Activated naive CD4-positive, alpha-beta T cell treated with anti-CD3 and anti-CD28 coated beads, Interleukin-2, amount 10 ng/mL, durations not matched to agents 7 days and 5 days (primary cell): ENCODE measurements at places on chromosomes 11 and 22.

- no peak for DNase-seq
Observed at GRCh38 chr11:44271286-44271685, 38.7 kb downstream of the ALX4 start.

DNA sequence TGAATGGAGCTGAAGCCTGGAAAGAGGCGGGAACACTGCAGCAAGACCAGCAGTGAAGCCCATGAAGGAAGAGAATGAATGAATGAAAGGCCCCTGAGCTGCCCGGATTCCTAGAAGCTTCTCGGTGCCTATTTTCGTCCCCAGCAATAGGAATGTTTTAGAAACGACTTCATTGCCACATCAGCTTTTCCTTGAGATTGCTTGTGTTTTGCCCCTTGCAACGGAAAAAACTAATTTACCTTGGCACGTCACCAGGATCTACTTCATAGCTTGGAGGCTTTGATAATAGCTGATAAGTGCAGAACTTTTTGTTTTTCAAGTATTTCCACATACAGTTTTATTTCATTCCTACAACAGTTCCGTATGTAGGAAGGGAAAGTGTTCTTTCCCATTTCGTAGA is 248.9 kb upstream of the NARS2 start:
- DNase-seq = no peak

DNA sequence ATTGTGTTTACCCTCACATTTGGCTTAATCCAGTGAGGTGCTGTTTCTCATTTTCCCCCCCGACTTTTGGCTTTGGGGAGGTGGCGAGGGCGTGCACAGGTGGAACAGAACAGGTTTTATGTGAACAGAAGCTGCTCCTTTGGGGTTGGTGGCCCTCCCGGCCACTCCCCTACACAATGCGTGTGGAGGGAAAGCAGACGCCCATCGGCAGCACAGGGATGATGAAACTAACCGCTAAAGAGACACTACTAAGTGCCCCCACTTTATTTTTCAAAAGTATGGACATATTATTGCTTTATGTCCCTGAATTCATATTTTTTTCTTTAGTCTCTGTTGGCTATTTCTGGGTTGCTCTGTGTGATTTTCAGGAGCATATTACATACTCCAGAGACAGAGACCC is 160.9 kb downstream of the ENTHD1 start:
- DNase-seq = no peak

DNA sequence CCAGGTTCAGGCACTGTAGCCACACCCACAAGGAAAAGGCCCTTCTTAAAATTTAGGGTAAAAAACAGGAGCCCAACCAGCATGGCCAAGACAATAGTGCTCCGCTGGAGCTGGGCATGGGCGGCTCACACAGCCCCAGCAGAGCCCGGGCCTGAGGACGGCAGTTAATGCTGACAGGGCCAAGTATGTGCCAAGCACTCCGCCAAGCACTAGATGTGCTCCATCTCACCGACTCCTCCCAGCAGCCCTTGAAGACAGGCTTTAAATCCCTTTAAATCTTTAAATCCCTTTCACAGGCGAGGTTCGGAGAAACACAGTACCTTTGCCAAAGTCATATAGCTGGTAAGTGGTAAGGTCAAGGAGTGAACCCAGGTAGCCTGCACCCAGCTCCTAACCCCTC is 4.8 kb downstream of the ARFGAP2 start:
- DNase-seq = no peak

DNA sequence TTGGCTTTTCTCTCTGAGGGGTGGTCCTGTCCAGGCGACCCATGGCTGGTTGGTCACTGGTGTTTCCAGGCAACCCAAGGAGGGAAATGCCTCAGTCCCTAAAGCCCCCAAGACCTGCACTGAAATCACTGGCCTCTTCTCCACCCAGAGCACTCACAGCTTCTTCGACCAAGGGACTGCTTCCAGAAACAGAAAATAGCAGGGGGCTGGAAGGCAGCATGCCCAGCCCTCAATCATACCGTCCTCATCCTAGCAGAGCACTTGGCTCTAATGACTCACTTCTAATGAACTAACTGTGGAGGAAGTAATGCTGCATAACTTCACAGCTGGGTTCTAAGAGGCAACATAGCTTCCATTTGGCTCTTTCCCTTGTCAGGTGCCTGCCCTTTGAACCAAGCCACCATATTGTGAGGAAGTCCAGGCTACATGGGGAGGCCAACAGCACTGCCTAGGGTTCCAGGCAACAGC is 27.6 kb downstream of the DKK3 start:
- no peak for DNase-seq

- no peak for DNase-seq
Observed at GRCh38 chr11:98260983-98261382, 759.8 kb upstream of the CNTN5 start.

DNA sequence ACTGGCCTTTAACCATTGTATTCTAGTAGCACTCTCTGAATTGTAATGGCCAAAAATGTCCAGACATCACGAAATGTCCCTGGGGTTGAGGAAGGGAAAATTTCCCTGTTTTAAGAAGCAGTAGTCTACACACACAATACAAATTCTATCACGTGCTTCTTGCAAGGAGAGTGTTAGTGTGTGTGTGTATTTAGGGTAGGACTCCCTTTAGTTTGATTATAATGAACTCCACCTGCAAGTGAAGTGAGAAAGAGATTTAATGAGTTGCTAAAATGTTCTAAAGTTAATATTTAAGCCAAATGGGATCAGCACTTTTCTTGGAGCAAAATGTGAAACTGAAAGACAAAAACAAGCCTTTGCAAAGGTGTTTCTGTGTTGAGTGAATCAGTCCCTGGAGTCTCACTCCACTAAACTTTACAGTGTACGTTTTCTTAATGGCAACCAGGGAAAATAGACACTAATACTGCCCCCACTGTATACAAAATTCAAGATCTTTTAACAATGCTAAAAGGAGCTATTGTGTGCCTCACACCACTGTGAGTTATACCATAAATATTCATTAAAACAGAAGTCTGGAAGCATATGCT is 590.3 kb upstream of the TENM4 start:
- DNase-seq = no peak

DNA sequence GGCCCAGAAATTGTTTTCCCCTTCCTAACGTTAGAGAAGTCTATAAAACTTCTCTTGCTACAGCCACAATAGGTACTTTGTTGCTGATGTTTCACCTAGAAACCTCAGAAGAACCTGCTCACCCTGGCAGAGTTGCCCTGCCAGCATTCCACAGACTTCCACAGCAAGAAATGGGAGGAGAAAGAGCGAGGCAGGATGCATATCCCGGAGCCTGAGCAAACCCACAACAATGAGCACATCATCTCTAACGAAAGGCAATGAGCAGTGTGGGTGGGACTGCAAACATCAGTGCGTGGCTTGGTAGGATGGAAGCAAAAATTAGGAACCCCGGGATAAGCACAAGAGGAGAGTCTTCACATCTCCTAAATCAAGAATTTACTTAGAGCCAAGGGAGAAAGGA is 892.3 kb downstream of the OPCML start:
- no peak for DNase-seq
